Activated CD8-positive, alpha-beta memory T cell treated with anti-CD3 and anti-CD28 coated beads, Interleukin-2, amount 50 U/mL, for 4 hours (primary cell): ENCODE measurements at places on chromosomes 2 and 18.

GRCh38 chr2:65386344-65386743 is 46.1 kb downstream of the SPRED2 start:
- no peak for DNase-seq

GRCh38 chr2:19676770-19677169 is 225.0 kb downstream of the TTC32 start:
- no peak for DNase-seq

DNA sequence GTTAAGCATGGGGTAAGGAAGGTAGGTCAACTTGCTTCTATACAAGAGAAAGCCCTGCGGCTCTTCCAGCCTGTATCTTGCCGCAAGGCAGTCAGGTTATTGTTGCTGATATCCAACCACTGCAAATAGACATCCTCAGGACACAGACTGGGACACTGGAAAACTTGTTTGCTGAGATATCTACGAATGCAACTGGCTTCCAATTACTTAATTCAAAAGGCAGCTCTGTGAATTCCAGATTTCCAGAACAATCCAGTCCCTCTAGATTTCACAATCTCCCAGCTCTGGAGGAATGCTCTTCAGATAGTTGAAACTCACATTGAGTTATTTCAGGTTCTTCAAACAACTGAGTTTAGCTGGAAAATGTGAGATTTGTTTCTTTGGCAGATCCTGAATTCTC is 34.6 kb upstream of the SP9 start:
- DNase-seq, result no peak

- DNase-seq, result no peak
These were observed 40.5 kb upstream of the NABP1 start for GRCh38 chr2:191637182-191638078.

- no peak for DNase-seq
These were observed 4.0 kb downstream of the TSGA10 start for GRCh38 chr2:99150706-99151105.

DNA sequence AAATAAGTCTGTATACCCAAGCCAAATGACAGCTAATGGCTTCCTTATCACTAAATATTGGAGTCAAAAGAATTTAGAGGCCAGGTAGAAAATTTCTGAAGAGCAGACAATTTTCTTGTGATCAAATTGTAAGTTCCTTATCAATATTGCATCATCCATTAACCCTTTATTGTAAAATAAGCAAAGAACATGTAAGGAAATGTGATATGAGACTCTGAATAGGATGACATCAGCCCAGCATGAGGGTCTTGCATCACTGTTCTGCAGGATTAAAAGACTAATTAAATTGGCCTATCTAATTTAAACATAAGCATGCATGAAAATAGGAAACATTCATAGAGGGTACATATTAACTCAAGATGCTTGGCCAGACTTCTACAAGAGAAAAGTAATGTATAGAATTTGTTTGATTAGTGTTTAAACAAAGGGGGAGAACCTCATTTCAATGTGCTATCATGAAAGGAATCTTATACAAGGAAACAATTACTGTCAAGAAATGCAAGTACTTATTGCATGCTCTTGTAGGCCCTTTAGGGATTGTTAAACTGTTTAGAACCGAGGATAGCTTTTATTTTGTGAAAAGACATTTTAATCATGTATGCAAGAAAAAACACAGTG is 302.9 kb downstream of the PRKCE start:
- no peak for DNase-seq

DNA sequence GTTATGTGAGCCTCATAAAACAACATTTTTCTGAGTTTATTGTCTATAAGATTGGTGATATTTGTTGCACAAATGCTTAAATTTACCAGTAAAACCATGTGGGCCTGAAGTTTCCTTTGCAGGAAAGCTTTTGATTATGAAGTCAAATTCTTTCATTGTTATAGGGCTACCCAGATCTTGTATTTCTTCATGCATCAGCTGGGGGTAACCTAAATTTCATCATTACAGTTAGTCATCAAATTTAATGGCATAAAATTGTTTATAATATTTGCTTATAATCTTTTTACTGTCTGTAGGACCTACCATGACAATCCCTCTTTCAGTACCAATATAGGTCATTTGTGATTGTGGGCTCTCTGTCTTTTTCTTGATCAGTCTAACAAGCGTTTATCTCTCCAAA is 47.8 kb downstream of the SMAD2 start:
- no peak for DNase-seq

DNA sequence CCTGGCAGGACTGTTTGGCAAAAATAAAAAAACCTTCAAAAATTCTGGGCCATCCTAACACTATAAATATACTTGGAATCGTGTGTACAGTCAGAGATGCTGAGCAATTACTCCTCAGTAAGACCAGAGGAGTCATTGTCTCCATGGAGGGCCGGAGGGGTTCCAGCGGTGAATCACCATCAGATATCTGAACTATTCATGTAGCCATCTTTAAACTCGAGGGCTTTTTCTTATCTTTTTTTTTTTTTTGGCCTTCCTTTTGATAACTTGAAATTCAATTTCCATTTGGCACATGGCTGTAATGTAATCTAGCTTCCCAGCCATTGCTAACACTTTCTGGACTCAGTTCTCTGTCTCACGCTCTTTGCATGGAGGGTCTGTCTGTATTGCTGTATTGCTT is 7.4 kb upstream of the FHL2 start:
- DNase-seq, result no peak

DNA sequence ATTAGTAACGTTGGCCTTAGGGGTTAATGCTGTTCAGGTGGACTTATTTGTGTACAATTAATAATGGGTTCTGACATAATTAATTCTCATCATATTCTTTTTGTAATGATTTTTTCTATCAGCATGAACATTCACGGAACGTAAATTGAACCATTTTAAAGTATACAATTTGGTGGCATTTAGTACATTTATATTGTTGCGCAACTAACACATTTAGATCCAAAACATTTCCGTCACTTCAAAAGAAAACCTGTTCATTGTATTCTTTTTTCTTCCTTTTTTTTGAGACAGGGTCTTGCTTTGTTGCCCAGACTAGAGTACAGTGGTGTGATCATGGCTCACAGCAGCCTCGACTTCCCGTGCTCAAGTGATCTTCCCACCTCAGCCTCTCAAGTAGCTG is 65.8 kb downstream of the BOD1L2 start:
- DNase-seq, result no peak

DNA sequence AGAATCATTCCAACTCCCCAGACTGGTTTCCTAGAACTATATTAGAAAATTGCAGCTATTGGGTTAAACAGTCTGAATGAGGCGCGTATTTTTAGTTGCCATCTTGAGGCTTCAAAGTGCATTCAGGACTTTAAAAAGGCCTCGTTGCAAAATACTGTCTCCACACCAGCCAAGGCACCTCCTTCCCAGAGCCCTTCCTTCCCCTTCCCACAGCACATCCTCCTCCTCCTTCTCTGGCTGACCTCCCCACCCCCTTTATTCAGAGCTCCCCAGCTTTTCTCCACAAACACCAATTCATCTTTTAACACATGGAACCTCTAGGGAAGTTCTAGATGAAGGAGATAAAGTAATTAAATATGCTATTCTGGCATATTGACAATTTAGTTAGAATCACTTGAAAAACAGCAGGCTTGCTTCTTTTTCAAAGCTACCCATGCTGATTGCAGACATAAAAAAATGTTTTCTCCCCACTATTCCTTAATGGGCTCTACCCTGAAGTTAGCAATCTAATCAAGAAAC is 90.3 kb downstream of the RTP5 start:
- DNase-seq, result no peak

GRCh38 chr2:180004731-180005130 is 2.4 kb downstream of the CWC22 start:
- no peak for DNase-seq

DNA sequence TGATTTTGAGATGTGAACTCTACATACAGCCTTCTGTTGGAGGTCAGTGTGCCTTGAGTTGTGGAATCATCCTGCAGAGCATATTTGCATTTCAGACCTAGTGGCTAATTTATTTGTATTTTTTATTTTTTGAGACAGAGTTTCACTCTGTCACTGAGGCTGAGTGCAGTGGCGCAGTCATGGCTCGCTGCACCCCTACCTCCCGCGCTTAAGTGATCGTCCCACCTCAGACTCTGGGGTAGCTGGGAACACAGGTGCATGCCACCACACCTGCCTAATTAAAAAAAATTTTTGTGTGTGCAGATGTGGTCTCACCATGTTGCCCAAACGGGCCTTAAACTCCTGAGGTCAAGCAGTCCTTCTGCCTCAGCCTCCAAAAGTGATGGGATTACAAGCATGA is 104.4 kb downstream of the ASXL3 start:
- no peak for DNase-seq

- no peak for DNase-seq
These were observed 27.0 kb upstream of the INO80D start for GRCh38 chr2:206112846-206113547.

GRCh38 chr2:184041077-184041476 is 557.3 kb upstream of the ZNF804A start:
- DNase-seq, result no peak

DNA sequence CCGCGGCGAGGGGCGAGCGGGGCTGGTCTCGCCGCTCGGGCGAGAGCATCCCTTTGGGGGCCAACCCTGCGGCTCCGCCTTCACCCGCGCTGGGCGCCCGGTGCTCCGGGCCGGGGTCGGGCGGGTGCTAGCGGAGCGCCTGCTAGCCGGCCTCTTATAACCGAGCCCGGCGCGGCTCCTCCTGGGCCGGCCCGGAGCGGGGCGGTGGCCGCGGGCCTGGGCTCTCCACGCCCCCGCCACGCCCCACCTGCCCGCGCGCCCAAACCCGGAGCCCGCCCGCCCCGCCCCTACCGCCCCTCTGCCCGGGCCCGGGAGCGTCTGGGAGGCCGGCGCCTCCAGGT is at the start of gene FOXI3:
Gene FOXI3 (minus strand): TSS at position 129 of the 341 bp plus-strand sequence. CDS start 158 bp downstream, outside the sequence.
- DNase-seq, result no peak

DNA sequence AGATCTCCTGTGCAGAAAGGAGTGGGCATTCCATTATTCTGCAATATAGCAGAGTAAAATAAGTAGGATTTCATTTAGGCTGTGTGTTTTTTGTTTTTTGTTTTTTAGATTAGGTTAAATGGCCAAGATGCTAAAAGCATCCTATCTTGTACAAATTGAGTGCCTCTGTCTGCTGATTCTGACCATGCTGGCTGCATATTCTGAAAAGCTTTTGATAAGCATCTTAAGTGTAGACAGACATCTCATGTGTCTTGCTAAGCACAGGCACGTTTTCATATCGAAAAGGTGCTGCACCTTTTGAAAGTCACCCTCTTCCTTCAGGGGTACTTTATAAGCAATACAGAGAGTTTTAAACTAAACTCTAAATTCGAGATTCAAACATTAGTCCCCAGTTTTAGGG is 74.0 kb upstream of the BCL11A start:
- no peak for DNase-seq

DNA sequence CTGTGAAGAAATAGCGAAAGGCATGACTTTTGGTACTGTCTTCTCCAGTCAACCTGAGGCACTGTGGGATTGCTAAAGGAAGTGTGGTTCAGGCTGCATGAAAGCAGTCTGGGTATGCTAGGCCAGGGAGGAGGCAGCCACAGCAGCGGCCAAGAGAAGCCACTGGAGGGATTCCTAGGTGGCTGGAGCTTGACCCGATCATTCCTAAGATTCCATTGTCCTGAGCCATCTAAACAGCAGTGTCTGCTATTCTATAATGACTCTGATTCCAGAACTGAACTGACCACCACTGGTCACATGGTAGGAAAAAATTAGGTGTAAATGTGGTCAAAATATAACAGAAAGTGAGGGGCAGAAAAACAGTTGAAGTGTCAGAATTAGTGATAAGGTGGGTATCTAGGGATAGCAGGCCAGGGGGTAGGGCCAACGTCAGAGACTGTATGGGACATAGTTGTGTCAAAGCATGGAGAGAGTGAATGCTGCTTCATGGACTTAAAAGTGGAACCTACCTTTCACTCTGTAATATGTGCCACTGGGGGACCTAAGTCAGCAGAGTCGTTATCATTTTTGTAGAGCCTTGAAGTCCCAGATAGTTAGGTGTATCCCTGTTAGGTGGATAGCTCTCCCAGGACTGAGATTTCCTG is 204.6 kb downstream of the CTNNA2 start:
- DNase-seq, result no peak

- no peak for DNase-seq
These were observed 5.8 kb upstream of the ACSL3 start for GRCh38 chr2:222854773-222855700.

DNA sequence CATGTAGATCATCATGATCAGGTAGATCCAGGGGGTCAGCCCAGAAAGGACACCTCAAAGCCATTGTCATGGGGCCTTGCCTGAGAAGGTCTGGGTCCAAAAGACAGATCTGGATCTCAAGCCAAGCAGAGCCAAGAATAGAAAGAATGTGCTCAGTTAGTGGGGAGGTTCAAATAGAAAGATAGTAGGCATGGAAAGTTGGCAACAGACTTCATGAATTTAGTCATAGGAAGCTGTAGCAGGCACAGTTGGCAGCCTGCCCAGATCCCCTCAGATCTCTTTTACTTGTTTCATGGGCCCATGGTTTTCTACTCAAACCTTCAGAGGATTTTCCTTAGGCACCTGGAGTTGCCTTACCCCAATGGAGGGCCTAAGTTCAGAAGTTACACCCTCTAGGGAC is 767.0 kb downstream of the SLC4A3 start:
- no peak for DNase-seq

DNA sequence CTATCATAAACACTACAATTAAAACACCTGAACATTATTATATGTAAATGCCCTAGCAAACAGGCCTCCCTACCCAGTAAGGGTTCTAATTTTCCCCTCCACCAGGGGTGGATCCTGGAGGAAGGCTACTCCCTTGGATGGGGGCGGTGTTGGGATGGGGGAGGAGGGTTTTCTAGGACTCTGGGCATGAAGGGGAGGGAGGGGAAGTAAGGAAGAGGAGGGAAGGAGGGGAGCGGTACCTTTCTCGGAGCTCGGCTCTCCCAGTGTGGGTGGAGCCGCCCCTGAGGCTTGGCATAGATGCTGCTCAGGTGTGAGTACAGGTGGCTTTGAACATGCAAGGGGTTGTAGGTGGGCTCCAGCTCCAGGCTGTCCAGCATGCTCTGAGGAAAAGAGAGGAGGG is 5.4 kb downstream of the DOK1 start:
- no peak for DNase-seq

GRCh38 chr18:3074087-3074486 is 61.1 kb upstream of the LPIN2 start:
- DNase-seq, result no peak

DNA sequence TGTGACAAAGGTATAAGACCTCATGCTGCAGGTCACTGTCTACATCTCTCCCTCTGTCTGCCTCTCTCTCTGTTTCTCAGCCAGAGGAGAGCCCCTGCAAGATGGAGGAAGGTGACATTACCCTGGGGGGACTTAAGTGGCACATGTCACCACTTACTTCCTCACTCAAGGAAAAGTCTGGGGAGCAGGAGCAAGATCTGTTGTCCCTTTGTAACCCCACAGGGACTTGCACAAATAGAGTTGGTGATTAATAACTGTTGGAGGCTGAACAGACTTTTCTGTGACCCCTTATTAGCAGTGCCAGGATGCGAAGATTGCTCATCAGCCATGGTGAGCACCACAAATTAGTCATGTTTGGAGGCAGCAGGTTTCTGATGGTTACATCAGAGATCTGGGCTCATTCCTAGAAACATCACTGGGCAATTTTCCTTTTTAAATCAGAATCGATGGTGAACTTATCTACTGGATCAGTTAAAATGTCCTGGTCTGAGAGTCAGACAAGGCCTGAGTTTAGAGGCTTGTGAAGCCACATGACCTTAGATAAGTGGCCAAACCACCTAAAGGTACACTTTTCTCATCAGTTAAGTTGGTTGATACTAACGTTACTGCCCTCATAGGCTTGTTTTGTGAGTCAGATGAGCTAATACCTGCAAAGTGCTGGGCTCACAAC is 81.2 kb upstream of the LTBP1 start:
- no peak for DNase-seq

- DNase-seq, result no peak
These were observed 62.3 kb upstream of the C2orf15 start for GRCh38 chr2:99079226-99079625.

GRCh38 chr2:69223759-69224511 is 163.1 kb downstream of the GFPT1 start:
- DNase-seq, result no peak
